Foreskin fibroblast (primary cell): ENCODE measurements at places on chromosomes 4 and X.
A peak's percentile ranks its signal among the peaks of the same experiment; 100 is the strongest.

- no peak for DNase-seq
Observed at GRCh38 chrX:95875661-95876060, 809.0 kb upstream of the DIAPH2 start.

DNA sequence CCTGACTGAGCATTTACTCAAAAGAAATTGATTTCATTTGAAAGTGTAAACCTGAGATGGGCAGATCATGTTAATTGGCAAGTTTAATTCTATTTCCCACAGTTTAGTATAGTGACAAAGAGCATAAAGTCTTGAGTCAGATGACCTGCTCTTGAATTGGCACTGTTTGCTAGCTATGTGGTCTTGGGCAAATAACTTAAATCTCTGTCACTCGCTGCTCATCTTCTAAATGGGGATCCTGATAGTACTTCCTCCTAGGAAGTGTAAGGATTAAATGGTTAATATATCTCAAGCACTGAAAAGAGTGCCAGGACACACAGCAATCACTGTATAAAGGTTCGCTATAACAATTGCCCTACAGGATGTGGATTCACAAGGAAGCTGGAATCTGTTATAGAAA lies 242.8 kb upstream of the JADE1 start:
- DNase-seq: no peak

DNA sequence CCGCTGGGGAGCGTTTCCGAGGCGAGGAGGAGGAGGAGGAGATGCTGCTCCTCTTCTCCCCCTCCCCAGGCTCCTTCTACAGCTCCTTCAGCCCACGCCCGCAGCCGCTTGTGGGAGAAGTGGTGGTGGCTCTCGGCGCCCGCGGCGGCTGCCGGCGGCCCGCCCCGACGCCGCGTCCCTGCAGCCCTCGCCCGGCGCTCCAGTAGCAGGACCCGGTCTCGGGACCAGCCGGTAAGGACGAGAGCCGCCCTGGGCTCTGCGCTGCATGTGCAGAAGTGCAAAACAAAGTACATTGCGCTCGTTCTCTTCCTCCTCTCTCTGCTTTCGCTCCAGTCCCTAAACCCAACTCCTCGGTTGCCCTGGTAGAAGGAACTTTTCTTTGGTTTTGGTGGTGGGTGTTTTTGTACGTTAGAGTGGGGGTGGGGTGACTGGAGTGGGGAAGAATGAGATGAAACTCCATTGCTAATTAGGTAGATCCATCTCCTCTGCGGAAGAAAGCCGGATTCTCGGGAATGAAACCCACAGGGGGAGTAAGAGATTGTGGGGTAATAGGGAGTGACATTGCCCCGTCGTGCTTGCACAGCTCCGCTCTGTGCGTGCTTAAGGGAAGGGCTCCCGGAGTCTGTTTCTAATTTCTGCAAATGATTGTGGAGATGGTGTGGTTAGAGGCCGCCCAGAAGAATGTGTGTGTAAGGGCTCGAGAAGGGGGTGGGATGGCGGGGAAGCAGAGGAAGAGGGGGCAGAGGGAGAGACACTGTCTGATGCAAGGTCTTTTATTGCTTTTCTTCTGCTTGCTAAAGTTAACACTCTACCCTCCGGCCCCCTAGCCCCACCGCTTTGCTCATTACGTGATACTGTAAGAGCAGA lies 677 bp downstream of the PTPN13 start:
- peak; percentile 93 for DNase-seq

GRCh38 chr4:6319530-6320150 lies 50.0 kb downstream of the WFS1 start:
- DNase-seq: no peak

- no peak for DNase-seq
Observed at GRCh38 chrX:31093639-31093975, 21.8 kb upstream of the FTHL17 start.

DNA sequence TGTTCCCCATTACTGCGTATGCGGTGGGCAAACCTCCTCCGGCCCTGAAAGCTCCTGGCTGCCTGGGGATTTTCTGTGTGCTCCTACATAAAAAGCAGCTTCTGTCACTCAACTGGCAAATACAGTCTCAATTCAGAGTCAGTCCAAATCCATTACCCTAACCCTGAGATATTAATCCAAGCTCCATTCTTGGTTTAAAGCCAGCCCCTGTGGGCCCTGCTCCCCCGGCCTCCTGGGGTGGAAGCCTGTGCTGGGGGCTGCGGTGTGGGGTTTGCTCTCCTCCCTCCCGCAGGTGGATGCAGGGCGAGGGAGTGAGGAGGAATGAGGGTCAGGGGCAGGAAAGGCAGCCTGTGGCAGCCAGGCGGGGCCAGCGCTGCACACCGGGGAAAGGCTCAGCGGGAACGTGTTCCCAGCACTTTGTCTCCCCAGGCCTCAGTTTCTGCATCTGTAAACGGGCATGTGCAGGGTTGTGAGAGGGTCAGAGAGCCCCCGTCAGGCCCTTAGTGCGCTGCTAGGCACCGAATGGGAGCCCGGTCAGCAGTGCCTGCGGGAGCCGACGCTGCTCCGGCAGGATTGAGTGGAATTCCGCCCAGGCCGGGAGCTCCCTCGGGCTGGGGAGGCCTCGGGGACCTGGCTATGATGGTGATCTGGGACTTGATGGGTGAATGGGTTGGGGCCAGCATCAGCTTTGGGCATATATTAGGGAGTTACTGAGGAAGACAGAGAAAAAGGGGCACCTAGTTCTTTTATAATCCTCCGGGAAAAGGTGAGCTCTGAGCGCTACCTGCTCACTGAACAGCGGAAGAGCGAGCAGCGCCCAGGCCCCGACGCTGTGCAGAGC lies 6.3 kb upstream of the RGS12 start:
- no peak for DNase-seq

GRCh38 chr4:2297606-2298531 lies 36.0 kb upstream of the MXD4 start:
- DNase-seq: no peak

GRCh38 chrX:12930150-12930549 lies 23.7 kb downstream of the TLR8 start:
- DNase-seq: no peak

GRCh38 chrX:121260596-121261240 lies 213.3 kb downstream of the GLUD2 start:
- peak; percentile 48 for DNase-seq

- DNase-seq: no peak
Observed at GRCh38 chr4:65407483-65407882, 262.8 kb downstream of the EPHA5 start.

- DNase-seq: peak; percentile 49
Observed at GRCh38 chr4:153260553-153261300, 56.5 kb downstream of the TRIM2 start.

- DNase-seq: no peak
Observed at GRCh38 chrX:100717363-100717762, 14.6 kb downstream of the SYTL4 start.

DNA sequence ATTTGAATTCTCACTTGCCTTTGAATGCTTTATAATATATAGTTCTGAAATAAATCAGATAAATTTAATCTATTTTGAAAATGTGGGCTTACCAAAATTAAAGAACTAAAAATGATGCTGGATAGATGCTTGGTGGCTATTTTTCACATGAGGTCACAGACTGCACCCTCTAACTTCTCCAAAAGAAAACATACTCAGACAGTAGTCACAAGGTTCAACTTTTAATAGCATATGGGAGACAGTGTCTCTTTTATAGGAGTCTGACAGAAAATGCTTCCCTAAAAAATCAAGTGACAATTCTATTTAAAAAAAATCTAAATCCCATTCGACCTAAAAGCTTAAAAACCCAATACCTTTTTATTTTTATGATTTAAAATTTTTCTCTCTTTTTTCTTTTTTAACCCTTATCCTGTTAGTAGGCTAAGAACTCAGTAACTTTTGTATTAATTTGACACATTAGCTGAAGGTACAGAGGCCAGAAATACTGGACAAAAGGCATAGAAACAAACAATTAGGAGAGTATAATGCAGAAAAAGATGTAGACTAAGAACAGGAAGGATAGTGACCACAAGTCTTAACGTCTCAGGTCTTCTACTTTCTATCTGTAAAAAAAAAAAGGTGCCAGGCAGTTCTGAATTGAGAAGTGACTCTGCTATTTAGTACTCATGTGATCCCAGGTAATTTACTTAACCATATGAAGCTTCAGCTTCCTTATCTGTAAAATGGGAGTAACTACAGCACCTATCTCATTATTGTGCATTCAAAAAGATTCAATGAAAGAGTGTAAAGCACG lies 7.6 kb downstream of the TIGD4 start:
- DNase-seq: no peak

GRCh38 chr4:835148-836002 lies 9.4 kb upstream of the CPLX1 start:
- no peak for DNase-seq

DNA sequence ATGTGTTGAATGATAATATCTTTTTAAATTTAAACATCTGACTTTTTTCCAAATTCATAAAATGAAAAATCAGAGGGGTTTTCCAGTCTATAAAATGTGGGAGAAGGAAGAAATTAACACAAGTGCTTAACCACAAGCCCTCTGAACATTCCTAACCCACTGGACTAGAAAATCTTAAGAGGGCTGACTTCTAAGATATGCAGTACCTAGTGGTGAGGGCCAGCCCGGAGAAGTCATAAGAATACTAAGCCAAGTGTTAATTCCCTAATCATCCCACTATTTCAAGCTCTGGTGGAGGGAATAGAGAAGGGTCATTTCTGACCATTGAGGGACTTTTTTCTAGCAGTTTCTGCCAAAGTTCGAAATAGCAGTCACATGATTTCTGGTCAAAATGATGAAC lies 86.9 kb upstream of the NEIL3 start:
- DNase-seq: no peak

GRCh38 chr4:86896596-86896995 lies 4.4 kb upstream of the C4orf36 start:
- peak; percentile 23 for DNase-seq

DNA sequence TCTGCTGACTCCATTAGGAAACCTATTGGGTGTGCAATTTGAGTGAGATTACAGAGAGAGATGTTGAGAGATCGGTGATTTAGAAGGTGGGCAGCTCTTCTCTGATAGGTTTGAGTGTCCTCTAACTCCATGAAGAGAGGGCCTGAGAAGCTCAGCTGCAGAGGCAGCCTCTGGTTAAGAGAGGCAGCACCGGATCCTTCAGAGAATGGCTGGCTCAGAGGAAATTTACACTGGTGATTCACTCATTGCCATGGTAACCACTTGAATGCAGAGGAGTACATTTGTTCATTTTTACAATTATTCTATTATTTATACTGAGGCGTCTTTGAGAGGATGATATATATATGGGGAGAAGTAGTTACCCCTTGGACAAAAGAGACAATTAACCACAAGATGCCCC lies 171.7 kb downstream of the PDGFRA start:
- DNase-seq: peak; percentile 62

DNA sequence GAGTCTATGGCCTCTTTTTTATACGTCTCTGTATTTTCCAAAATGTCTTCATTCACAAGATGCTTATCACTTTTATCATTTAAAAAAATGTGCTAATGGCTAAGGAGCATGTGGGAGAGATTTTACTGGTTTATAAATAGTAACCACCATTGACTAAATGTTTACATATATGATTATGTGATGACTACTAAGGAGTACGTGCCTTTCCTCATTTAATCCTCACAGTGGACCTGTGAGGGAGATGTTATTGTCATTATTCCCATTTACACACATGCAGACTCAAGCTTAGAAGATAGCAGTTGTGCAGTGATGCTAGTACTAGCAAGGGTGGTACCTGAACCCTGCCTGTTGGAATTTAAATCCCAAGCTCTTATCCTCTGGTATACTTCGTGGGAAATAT lies 2.4 kb downstream of the SRD5A3 start:
- peak; percentile 61 for DNase-seq

GRCh38 chr4:161555689-161556660 lies 607.8 kb downstream of the FSTL5 start:
- peak; percentile 67 for DNase-seq

DNA sequence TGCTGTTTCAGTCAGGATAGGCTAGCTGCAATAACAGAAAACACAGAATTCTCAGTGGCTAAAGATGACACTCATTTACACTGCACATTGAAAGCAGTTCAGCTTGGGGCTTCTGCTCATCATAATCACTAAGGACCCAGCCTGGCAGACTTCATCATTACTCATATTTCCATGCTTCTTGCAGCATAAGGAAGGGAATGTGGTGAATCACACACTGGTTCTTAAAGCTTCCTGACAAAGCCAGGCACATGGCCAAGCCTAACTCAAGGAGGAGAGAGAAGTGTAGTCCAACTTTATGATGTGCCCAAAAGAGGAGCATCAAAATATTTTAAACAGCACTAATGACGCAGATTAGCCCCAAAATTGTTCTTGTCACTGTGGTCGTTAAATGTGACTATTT lies 186.5 kb downstream of the BANK1 start:
- peak; percentile 83 for DNase-seq

DNA sequence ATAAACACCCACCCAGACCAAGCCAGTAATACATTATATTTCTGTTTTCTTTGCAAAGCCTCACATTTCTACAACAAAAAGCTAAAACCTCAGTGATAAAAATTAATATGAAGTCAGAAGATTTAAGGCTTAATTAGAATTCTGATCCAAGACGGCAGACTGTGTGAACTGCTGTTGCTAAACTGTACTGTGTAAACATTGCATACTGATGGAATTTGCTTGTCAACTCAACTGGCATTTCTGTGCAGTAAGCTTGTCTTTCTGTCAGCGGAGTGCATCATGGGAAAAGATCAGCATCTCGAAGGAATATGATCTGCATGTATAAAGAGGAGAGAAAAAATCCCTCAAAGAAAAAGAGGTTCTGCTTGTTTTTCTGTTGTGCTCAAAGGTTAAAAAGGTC lies 69.4 kb upstream of the SPANXB1 start:
- DNase-seq: no peak

- peak; percentile 76 for DNase-seq
Observed at GRCh38 chr4:122583906-122584305, 37.0 kb downstream of the IL21 start.

DNA sequence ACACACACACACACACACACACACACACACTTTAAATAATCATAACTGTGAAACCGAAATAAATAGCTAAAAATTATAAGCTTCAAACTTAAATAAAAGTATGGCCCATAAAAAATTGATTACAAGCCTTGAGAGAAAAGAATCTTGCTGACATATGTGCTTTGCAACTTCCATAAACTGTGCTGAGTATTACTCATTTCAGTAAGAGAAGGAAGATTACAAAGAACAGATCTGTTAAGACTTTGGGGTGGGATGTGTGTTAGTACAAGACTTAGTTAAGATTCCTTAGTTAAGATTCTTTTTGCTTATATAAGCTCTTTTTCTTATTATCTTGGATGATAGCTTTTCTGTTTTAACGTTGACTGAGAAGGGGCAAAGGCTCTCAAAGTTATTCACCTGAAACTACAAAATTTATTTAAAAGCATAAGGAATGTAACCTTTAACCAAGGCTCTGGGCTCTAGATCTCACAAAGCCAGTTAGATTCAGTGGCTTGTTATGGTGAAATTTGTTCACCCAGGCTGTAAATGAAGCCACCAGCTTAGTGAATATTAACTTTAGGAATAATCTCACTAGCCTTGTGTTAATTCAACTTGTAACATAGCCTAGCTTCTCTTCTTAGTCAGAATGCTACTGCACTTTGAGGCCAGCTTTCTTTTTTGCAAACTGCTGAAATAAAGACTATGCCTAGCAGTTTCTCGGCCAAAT lies 58.2 kb downstream of the ARSJ start:
- DNase-seq: peak; percentile 16
